ENCODE measurements at places on chromosomes 3 and 15. TPM values are rescaled to one million over a fixed set of nuclear protein-coding genes. Genes with fewer than 3 reads are reported as not detected.

EBLN2 gene
- 5.0 TPM for total RNA-seq

DNA sequence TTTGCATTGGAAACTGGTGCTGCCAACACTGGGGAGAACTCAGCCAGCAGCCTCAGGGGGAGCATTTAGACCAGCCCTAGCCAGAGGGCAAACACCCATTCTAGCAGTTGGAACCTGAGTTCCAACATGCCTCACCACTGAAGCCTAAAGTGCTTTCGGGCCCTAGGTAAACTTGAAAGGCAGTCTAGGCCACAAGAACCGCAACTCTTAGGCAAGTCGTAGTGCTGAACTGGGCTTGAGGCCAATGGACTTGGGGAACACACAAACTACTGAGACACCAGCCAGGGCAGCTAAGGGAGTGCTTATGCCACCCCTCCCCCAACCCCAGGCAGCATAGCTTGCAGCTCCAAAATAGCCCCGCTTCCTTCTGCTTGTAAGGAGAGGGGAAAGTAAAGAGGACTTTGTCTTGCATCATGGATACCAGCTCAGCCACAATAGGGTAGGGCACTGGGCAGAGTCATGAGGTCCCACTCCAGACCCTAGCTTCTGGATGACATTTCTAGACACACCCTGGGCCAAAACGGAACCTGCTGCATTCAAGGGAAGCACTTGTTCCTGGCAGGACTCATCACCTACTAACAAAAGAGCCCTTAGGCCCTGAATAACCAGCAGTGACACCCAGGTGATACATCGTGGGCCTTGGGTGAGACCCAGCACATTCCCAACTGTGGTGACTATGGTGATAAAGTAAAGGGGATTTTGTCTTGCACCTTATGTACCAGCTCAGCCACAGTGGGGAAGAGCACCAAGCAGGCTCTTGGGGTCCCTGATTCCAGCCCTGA lies 37.3 kb upstream of the TEX9 start:
- DNase-seq: no peak

- DNase-seq: no peak
Observed at GRCh38 chr3:169772305-169772896, 795 bp upstream of the MYNN start.

CBLB gene
- total RNA-seq: 97.9 TPM

LIPH gene
- total RNA-seq: 0.48 TPM

ZNF80 gene
- not detected for total RNA-seq

DNA sequence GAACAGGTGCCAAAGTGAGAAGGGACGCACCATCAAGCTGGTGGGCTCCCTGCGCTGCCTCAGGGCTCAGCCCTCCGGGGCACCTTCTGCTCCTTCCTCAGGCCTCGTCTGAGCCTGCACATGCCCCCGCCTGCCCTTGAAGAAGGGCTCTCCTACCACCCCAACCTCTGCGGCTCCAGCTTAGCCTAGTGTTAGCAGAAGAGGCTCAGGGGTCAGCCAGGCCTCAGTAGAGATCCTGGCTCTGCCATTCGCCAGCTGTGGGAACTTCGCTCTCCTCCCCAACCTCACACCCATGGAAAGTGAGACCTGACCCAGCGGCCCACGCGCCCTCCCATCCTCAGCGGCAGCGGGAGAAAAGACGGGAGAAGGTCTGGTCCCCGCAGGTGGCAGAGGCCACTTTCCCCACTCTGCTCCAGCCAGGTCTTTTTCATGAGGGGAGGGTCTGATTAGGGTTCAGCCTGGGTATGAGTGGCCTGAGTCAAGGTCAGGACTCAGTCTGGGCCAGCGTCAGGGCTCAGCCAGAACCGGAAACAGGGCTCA lies 8.2 kb downstream of the GRIP2 start:
- no peak for DNase-seq

Data from mesenteric fat pad (tissue), 1 donor.